ENCODE measurements at places on chromosomes 2 and 18.

DNA sequence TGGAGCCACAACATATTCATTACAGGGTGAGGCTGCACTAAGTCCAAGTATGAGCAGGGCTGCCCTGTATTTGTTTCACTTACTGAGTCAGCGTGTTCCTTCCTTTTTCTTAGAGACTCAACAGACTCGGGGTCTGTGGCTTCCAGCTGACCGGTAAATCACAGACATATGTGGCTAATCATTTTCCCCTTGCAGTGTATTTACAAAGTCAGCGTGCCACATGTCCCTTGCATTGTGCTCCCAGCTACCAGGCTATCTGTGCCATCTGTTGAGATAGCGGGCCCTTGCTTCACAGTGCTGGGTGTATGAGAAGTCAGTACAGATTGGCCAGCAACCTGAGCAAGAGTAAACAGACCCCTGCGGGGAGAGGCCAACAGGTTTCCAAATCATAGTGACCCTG, 254.3 kb downstream of the LRRTM1 start:
- DNase-seq = no peak

DNA sequence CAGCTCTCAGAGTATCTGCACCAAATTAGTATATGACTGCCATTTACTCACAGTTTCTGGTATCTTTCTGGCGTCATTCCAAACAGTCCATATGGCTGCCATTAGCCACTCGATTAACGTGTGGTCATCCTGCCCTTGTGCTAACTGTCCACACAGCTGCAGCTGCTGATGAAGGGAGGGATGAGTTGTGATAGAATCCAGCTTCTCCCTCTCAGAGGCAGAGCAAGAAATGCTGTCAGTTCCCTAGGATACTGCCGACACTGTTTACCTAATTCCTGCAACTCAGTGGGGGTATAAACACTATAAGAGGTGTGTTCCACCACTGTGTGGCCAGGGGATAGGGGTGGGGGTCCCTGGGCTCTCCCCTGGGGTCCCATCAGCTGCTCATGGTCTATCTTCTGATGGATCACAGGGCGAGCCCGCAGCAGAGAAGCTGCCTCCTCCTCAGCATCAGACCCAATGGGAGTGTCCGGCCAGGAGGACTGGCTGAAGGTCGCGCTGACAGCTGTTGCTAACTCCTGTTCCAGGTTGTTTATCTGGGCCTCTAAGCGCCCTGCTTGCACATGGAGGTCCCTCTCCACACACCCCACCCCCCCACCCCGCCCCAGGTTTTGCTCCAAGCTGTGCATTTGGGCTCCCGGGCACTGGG, 17.3 kb upstream of the KLHL23 start:
- no peak for DNase-seq

GRCh38 chr2:27756544-27757498, 14.7 kb upstream of the MRPL33 start:
- DNase-seq = no peak

GRCh38 chr2:118242216-118242615, 153.9 kb downstream of the INSIG2 start:
- no peak for DNase-seq

DNA sequence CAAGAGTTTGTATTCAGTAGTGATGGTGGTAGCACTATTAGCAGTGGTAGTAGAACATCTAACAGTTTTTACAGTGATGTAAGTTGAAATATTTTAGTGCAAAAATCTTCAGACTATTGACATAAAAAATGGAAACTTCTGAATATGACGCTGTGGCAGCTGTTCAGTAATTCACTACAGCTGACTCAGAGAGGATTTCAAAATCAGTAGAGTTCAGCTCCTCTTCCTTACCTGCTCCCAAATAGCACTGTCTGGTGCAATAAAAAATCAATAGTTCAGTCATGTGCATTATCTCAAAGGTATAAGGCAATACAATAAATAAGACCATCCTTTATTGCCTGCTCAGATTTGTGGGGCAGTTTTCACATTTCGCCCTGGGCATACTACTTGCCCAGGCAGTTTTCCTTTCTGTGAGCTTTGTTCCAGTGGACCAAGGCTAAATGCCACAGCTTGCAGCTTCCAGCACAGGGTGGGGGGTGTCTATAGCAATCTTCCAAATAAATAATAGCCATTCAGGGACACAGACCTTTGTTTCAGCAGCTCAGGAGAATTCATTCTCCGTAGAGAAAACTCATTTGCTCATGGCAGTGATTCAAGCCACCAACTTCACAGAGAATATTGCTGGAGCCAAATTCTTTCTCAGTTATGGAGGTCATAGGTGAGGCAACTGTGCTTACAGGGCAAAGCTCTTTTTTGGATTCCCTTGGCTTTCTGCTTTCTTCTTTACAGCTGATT, 33.9 kb upstream of the GORASP2 start:
- no peak for DNase-seq

GRCh38 chr2:40213619-40214018, 238.3 kb downstream of the SLC8A1 start:
- no peak for DNase-seq

DNA sequence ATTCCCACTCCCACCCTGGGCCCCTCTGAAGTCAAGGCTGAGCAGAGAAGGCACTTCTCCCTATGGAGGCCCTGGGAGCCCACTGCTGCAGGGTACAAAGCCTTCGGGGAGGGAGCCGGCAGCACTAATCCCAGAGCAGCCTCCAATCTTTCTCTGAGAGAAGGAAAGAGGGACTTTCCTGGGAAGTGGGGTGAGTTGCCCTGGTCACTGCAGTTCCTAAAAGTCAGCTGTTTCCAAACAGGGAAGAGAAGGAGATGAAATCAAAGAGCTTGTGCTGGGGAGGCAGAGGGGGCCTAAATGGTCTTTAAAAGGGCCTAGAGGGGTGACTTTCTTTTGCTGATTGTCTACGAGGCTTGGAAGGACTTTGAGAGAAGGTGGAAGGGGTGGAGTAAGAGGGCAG, 264.7 kb downstream of the TNS1 start:
- DNase-seq = no peak

DNA sequence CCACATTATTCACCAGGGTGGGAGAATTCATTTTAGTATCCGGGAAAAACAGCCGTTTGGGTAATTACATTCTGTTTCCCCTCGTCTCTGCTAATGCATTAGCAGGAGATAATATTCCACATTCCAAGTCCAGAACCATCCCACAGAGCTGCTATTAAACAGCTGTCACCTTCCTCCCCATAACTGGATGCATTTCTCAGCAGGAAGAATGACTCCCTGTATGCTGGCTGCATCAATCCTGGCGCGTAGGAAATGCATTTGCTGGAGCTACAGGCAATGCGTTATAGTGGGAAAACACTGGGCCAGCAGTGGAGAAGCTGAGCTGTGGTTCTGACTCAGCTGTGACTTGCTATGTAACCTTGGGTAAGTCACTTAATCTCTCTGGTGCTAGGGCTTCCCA, 246.0 kb downstream of the CLIP4 start:
- no peak for DNase-seq

GRCh38 chr18:3709205-3709604, 259.2 kb downstream of the TGIF1 start:
- DNase-seq = no peak

DNA sequence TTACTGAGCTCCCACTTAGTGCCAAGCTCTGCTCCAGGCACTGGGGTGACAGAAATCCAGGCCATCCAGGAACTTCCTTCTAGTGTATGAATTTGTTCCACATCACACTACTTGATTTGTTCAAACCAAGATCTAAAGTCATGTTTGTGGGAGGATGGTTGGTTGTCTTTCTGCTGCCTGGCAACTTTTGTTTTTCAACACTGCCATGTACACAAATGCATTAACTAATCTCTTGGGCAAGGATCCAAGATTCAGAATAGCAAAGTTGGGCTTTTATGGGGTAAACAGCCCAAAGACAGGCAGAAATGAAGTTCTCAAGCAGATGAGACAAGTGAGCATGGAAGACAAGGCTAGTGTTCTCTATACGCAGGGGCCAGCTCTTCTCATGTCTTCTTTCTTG, 53.4 kb upstream of the PROKR1 start:
- DNase-seq = no peak

DNA sequence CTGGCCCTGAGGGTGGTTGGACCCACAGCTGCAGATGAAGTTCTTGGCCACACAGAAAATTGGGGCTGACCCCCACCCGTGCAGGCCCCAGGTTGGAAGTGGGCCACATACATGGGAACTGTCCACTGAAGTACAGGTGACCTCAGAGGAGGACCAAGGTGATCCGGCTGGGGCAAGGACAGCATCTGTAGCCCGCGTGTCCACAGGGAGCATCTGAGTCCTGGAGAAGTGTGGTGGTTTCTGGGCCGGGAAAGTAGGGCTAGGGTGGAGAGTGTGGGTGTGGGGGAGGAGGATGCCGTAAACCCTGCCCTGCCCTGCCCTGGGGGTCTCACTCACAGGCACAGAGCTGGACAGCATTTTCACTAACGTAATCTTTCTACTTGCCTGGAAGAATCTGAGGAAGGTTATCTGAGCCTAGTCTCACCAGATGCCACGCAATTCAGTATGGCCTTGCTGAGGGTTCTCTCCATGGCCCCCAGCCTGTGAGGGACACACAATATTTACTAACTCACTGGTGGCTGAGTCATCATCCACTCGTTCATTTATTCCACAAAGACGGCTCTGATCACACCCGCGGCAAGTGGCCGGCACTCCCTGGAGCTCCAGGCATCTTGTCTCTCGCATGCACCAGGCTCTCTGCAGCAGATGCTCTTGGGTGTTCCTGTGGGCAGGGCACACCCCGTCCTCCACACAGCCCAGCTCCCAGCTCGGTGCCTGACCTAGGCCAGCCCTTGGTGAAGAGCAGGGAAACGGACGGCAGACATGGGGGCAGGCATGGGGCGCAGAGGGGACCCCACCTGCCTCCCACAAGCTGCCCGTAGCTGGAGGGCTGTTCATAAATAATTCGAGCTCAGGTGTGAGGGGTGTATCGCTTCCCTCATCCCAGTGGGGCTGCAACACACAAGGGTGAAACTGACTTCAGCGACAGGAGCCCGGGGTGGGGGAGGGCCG, 51.2 kb downstream of the INHBB start:
- DNase-seq = no peak

- no peak for DNase-seq
Observed at GRCh38 chr2:33437815-33438214, 38.6 kb upstream of the RASGRP3 start.

GRCh38 chr2:184369307-184369706, 229.0 kb upstream of the ZNF804A start:
- DNase-seq = no peak

DNA sequence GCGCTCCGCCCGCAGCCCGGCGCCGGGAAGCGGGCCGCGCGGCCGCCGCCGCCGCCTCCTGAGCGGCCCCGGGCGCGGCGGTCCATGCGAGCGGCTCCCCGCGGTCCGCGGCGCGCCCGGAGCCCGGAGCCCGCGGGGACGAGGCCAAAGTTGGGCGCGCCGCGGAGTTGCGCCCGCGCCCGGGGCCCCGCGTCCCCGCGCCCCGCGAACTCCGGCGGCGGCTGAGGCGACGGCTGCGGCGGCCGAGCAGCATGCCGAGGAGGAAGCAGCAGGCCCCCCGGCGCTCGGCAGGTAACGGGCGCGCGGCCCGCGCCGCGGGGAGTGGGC, 992 bp downstream of the TSHZ1 start:
- DNase-seq = no peak

DNA sequence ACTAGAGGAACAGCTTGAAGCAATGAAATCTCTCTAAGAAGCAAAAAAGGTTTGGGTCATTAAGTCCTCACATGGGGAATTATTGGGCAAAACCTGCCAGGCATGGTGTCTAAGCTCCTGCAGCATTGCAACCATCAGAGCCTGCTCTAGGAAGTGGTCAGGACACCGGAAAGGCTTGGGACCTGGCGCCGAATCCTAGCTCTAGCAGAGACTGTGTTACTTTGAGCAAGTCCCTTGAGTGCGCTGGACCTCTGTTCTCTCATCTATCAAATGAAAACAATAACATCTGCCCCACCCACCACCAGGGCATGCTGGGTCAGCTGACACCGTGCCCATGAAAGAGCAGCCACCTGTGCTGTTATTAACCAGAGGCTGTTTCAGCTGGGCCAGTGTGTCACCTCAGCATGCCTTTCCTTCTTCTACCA, 6.3 kb downstream of the TMEM127 start:
- no peak for DNase-seq

- DNase-seq = no peak
Observed at GRCh38 chr2:165251366-165251765, 12.2 kb downstream of the SCN2A start.

- no peak for DNase-seq
Observed at GRCh38 chr2:44102790-44103562, 65.7 kb upstream of the PPM1B start.

- no peak for DNase-seq
Observed at GRCh38 chr2:219728991-219729487, 101.6 kb downstream of the SLC4A3 start.

- no peak for DNase-seq
Observed at GRCh38 chr18:46352520-46353250, 248.5 kb downstream of the HAUS1 start.

DNA sequence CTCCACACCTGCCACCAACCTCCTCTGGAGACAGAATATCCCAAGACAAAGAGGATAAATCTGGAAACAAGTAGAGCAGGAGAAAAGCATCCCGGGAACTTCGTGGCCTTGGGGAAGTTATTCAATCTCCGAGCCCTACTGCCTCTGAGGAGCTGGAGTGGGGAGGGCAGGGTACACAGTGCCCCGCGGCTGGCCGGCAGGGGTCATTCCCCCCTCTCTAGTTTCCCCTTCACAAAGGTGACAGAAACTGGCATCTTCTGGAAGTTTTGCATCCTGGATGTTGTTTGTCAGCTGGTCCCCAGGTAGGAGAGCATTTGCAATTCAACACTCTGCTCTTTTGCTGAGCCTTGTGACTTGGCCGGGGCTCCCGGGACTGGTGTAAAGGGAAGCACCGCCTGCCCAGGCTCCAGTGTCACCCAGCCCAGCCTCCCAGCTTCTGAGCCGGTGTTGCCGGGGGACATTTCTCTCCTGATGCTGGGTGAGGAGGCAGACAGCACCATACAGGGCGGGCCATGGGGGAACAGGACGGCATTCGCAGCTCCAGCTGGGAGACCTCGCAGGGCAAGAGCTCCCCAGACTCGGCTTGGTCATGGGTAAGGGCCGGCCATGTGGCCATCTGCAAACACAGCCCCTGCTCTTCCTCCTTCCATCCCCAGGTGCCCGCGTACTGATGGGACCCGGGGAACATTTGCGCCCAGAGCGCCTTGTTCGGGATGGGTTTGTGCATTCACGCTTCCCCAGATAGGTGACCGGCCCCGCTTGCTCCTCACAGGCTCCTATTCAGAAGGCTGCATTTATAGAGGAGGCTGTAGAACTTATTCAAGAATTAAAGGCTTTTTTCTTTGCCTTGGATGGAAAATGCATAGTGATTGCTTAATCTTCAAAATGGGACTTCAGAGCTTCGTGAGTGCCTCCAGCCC, 7.4 kb upstream of the NTSR2 start:
- no peak for DNase-seq

DNA sequence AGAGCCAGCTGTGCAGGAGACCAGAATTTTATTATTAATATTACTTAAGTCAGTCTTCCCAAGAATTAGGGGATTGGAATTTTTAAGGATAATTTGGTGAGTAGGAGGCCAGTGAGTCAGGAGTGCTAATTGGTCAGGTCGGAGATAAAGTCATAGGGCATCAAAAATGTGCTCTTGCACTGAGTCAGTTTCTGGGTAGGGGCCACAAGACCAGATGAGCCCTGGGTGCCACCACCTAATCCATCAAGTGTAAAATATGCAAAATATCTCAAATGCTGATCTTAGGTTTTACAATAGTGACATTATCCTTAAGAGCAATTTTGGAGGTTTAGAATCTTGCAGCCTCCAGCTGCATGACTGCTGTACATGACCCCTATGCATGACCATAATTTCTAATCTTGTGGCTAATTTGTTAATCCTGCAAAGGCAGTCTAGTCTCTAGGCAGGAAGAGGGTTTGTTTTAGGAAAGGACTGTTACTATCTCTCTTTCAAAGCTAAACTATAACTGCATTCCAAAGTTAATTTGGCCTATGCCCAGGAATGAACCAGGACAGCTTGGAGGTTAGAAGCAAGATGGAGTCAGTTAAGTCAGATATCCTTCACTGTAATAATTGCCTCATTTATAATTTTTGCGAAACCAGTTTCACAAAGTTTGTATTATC, 215.9 kb downstream of the RNF152 start:
- no peak for DNase-seq

Data from stimulated activated CD4-positive, alpha-beta T cell treated with anti-CD3 and anti-CD28 coated beads, Interleukin-1b, Interleukin-23, amount 100 ng/mL, for 1 hour (primary cell).